ENCODE measurements at places on chromosomes 1 and 21.

- DNase-seq: no peak
Observed at GRCh38 chr1:147598621-147599361, 57.5 kb downstream of the BCL9 start.

DNA sequence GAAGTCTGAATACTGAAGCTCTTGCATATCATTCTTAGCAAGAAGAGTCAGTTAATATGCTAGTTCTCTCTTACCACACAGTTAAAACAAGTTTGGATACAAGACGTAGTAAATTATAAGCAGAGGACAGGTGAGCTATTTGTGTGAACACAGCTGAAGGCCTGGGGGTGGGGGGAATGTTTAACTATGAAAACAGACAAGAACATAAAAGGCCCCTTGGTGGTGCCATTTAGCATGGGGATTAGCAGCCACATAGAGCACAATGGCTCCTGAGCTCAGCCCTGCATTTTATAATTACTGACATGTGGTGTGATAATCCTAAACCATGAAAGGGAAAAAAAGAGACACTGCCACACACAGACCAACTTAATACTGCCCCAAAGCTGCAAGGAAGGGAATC, 94.8 kb downstream of the TGFBR3 start:
- no peak for DNase-seq

- no peak for DNase-seq
Observed at GRCh38 chr21:36169470-36170128, 13.0 kb downstream of the DOP1B start.

GRCh38 chr1:12091191-12091590, 28.1 kb downstream of the TNFRSF8 start:
- no peak for DNase-seq

- DNase-seq: no peak
Observed at GRCh38 chr21:33197496-33197895, 32.2 kb upstream of the IFNAR2 start.

DNA sequence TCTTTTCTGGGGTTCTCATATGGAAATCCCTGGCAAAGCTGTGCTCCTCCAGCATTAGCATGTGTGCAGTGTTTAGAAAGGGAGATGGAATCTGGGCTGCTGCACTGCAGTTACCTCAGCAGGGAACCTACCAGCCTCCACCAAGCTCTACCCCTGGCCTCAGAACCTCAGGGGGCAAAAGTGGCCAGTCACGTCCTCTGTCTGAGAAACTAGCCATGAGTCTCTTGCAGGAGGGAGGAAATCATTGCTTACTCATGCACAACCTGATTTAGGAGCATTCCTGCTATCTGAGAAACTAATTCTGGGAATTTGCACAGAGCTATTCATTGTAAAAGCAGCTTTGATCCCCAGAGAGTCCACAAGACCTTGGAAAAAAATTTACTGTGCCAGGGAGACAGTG, 80.6 kb upstream of the IPO9 start:
- no peak for DNase-seq

- DNase-seq: no peak
Observed at GRCh38 chr1:41241354-41241748, 755 bp downstream of the SCMH1 start.

GRCh38 chr1:153698923-153699714, 20.6 kb downstream of the NPR1 start:
- DNase-seq: no peak

DNA sequence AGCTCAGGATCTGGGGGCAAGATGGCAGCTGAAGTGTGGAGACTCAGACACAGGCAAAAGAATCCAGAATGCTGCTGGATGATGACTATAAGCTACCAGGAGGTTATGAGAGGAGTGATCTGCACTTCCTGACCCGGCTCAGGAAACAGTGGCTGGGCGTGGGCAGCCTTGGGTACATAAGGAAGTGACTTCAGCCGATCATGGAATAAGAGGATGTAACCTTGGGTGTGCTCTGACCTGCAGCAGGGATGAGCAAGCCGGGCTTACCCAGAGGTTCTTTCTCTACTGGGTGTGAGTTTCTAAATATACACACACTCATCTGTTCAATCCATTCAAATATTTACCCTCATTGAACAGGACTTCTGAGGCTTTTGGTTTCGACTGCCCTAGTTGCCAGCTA, 62.7 kb downstream of the CD34 start:
- no peak for DNase-seq
